ENCODE measurements at places on chromosomes 7 and 10.

GRCh38 chr7:125563964-125564529 is 634.4 kb upstream of the POT1 start:
- DNase-seq: no peak

GRCh38 chr10:91076991-91077548 is 143.4 kb upstream of the PCGF5 start:
- DNase-seq: no peak

GRCh38 chr7:44065431-44066110 is at the start of gene PGAM2:
TSS of gene PGAM2 (minus strand) at chr7:44065567. CDS start at chr7:44065529, 38 bp downstream.
- no peak for DNase-seq

- DNase-seq: no peak
Observed at GRCh38 chr10:81414038-81414437, 461.0 kb upstream of the NRG3 start.

DNA sequence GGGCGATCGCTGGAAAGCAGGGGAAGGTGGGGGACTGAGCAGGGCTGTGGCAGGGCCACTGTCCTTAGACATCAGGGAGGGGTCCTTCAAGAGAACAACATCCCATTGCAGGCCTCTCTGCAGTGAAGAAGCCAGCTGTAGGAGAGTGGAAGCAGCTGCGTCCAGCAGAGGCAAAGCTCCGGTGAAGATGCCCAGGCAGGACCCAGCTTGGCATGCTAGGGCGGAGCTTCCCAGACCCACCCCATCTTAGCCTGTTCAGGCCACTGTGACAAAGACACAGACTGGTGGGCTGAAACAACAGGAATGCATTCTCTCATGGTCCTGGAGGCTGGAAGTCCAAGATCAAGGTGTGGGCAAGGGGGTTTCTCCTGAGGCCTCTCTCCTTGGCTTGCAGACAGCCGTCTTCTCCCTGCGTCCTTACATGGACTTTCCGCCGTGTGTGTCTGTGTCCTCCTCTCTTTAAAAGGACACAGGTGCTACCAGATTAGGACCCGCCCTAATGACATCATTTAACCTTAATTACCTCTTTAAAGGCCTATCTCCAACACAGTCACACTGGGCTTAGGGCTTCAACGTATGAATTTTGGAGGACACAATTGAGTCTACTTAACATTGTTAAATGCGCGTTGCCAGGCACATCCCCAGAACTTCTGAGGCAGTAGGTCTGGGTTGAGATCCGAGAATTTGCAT is 178.1 kb upstream of the GRB10 start:
- no peak for DNase-seq

- DNase-seq: no peak
Observed at GRCh38 chr7:29196191-29196590, 1.6 kb downstream of the CHN2 start.
